Mucosa of gallbladder (tissue), 1 donor: ENCODE measurements at places on chromosomes 1 and 21. TPM values are rescaled to one million over a fixed set of nuclear protein-coding genes. Genes with fewer than 3 reads are reported as not detected.
A peak's percentile ranks its signal among the peaks of the same experiment; 100 is the strongest.

DNA sequence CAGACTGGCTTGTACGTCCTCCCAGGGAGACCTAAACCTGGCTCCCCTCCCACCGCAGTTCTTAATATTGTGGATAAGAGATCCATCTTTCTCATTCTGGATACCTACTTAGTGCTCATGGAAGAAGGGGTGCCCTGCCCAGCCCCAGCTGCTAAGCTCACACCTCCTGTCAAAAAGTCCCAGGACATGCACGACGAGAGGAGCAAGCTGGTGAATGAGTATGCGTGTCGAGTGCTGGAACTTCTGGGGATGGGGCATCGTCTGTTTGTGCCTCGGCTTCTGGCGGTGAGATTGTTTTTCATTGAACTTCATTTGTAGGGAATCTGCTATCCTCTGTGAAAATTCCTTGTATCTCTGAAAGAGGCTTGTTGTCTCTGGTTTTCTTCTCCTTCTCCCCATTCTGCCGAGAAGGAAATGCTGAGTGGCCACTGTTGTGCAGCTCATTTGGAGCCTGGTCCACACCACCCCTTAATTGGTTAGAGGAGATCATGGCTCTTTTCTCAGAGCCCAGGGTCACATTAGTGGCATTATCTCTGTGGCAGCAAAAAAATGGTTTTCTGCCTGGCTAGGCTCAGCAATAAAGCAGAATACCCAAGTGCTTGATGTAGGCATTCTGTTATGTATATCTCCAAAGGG is 199.4 kb upstream of the CACYBP start:
- peak; percentile 11 for DNase-seq

DNA sequence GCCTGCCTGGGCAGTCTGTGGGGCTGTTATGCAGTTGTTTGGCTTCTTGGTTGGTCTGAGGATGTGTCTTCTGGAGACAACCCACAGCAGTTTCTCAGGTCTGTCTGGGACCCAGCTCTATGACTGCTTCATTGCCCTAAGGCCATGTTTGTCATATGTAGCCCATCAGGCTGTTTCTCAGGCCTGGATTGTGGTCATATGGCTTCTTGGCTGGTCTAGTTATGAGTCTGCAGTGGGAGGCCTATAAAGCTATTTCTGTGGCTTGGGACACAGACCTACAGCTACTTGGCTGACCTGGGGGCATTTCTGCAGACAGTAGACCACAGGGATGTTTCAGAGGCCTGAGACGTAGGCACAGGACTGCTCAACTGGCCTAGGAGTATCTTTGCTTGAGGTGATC is 41.5 kb downstream of the CHIA start:
- DNase-seq = no peak

Gene LHX4
- 0.03 TPM for total RNA-seq

DNA sequence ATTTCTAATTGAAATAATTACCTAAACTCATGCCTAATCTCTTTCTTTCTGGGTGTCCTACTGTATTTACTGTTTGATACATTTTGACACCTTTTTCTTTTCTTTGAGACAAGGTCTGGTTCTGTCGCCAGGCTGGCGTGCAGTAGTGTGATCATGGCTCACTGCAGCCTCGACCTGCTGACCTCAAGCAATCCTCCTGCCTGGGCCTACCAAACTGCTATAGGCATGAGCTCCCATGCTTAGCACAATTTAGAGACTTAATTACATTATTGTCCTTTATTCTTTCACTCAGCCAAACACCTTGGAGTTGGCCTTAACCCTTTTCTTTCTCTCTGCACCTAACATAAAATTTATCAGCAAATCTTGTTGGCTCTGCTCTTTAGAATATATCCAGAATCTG is 139.8 kb upstream of the KIF26B start:
- DNase-seq = no peak

- DNase-seq = peak; percentile 82
Measured at GRCh38 chr1:12594966-12595756, 22.8 kb downstream of the DHRS3 start.

GRCh38 chr1:6373961-6374720 is 19.4 kb downstream of the ACOT7 start:
- no peak for DNase-seq

DNA sequence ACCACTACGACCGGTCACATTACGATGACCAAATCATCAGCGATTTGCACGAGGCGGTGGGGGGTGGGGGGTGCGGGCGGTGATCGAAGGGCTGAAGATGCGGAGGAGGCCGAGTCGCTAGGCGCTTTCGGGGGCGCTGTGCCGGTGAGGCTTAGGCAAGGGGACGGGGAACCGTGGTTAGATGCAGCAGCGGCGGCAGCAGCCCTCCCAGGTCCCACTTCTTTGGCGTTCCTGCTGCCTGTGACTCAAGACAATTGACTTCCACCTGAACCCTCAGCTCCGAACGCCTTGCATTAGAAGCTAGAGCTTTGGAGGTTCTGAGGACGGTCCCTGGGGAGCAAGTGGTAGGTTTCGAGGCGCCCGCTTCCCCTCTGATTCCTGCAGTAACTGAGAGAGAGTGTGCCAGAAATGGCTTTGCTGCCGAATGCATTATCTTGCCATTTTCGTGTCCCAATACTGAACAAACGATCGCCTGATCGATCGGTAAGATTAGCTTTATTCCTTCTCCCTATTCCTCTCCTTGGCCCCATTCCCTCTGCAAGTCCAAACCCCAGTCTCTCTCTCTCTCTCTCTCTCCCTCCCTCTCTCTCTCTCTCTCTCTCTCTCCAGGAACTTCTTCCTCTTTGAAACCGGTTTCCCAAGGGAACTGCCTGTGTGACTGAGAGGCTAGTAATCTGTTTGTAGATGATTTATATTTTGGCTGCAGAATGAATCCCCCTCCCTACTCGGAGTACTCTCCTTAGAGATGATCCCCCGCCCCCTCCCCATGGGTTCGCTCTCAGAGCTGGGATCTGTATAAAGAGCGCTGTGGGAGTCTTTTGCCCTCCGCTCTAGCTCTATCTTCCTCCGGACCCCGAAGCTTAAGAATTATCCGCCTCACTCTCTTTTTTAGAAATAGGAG is 735 bp upstream of the BRINP3 start:
- DNase-seq = no peak

Gene SF3B4
- total RNA-seq = 43.7 TPM
